ENCODE measurements at places on chromosomes 2 and 18.

GRCh38 chr18:78999939-79000338, 20.3 kb downstream of the SALL3 start:
- DNase-seq: no peak

GRCh38 chr2:30310371-30310770, 79.0 kb downstream of the LBH start:
- no peak for DNase-seq

DNA sequence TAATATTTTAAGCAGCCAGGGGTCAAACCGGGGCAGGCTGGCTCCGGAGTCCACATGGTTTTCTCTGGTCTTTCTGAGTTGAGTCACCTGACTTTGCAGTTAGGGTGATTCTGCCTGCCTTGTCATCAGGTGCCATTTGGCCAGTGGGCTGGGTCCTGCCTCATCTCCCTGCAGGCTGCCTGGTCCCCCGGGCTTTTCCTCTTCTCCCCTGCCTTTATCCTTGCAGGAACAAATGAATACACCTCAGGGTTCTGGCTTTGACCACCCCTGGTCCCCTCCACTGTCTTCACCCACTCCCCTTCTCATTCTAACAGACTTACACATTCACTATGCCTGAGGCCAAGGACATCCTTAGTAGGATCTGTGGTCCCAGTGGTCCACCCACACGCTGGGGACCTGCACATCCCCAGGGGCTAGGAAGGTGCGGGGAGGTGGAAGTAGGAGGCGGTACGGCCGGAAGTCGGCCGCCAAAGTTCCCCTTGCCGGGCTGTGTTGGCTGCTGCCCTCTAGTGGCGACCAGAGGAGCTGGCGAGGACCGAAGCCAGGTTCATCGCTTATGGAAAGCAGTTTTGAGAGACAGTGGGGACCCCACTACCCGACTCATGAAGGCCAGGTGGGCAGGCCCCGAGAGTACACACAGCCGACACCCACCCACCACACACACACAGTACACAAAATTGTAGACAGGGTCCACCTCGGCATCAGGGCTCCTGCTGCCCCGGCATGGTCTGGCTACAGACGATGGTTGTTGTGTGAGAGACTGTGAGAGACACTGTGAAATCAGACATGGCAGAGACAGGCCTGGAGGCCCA, 6.3 kb upstream of the TEX261 start:
- DNase-seq: peak; percentile 51

GRCh38 chr2:41867553-41867952, 180.3 kb upstream of the PKDCC start:
- DNase-seq: no peak

DNA sequence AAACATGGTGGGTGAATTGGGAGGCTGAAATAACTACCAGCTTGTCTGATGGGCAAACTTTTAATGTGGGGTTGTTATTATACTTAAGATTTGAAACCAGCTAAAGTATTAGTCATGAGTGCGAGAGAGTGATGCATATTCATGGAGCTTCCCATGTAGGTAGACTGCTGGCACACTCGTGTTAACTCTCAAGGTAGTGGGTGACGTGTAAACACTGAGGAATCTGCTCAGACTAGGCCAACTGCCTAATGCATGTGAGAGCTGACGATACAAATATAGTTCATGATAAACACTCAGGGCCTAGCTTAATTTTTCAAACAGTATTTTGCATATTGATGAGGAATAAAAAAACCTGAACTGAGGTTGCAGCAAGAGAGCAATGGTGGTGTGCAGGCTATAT, 1165.7 kb upstream of the PIK3C3 start:
- no peak for DNase-seq

DNA sequence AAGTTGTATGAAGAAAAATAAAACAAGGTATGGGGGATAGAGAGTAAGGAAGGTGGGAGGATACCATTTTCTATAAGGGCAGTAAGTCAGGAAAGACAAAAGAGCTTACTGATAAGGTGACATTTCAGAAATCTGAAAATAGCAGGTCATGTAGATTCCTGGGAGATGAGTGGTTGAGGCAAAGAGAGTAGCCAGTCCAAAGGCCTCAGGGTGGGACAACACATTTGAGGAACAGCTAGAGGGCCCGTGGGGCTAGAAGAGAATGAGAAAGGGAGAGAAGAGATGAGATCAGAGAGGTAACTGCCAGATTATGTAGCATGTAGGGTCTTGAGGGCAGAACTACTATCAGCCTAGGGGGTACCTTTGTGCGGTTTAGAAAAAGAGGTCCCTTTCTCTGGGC, 2.9 kb downstream of the CLHC1 start:
- DNase-seq: no peak

- no peak for DNase-seq
Observed at GRCh38 chr2:165500001-165500400, 30.5 kb downstream of the CSRNP3 start.

- DNase-seq: peak; percentile 18
Observed at GRCh38 chr2:138516030-138516704, 14.6 kb downstream of the SPOPL start.

- DNase-seq: no peak
Observed at GRCh38 chr2:217616936-217617335, 385.9 kb downstream of the TNS1 start.

- peak; percentile 54 for DNase-seq
Observed at GRCh38 chr2:157486596-157487270, 42.8 kb upstream of the CYTIP start.

DNA sequence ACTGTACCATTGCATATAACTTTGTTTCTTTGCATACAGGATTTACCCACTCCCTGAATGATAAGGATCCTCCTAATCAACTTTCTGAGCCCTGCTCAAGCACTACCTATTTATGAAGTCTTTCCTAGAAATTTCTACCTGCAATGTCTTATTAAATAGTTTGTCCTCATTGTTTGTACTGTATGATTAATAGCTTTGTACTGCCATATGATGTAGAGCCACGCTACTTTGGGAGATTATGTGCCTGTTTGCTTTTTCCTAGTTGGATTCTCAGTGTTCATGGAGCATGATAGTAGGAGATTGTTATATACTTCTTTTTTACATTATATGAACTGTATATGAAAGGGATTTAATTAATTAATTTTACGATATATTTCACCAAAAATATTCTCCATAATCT, 327.1 kb upstream of the GALNT5 start:
- DNase-seq: no peak

- DNase-seq: peak; percentile 59
Observed at GRCh38 chr2:72893594-72894319, 6.5 kb downstream of the SPR start.

- DNase-seq: no peak
Observed at GRCh38 chr2:201261471-201261870, 1.1 kb downstream of the CASP8 start.

DNA sequence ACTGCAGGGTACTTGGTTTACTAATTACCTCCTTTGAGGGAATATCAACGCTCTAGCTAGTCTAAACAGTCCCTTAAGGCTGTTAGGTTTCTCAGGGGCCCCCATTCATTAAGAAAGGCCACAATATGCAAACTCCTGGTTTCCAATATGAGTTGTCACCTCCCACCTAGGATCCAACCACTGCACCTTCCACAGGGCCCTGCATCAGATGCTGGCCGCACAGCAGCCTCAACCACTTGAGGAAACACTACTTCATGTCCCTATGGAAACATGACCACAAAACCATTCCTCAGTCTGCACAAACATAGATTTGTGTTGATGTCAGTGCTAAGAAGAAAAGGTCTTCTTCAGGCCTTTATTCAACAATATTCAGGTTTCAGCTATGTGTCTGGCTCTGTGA, 40.9 kb downstream of the STAT4 start:
- no peak for DNase-seq

DNA sequence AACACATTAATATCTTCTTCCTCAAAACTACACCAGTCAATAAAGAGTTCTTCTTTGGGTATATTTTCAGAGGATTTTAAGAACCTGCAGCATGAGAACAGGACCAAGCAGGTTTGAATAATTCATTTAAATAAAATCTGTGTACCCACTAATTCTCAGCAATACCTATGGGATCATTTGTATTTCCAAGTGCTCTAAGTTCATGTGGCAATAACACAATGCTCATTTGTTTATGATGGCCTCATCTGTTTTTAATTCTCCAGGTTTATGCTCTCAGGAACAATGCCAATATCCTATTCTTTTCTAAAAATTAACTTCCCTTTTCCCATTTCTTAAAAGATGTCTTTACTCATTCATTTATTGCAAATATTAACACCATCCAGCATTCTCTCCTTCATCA, 264.7 kb downstream of the METTL4 start:
- no peak for DNase-seq

- no peak for DNase-seq
Observed at GRCh38 chr18:23182606-23183005, 47.3 kb downstream of the CABLES1 start.

- peak; percentile 21 for DNase-seq
Observed at GRCh38 chr2:14234911-14235310, 397.6 kb upstream of the LRATD1 start.

DNA sequence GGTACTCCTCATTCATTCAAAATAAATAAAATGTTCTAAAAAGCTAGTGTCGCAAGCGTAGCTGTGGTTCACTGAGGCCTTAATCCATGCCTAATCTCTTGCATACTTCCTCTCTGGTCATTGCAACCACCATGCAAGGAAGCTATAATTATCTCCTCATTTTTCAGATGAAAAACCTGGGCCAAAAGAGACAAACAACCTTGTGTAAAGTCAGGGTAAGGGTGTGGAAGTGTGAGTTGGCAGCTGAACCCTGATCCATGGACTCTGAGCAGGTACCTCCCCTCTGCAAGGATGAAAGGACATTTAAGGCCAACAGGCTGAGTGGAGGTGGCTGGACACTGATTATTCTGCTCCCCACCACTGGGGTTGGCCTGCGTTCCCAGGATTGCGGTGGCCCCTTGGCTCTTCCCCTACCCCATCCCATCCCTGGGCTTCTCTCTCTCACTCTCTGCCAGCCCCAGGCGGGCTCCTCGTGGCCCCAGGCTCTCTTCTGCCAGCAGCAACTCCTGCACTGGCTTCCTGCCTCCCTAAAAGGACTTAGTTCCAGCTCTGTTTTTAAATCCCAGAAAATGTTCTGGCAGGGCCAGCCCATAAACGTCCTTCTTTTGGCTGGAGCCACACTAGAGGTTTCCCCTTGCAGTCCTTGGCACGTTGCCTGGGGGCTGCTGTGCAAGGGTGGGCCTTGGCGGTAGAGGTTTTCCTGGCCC, 72.0 kb upstream of the AFF3 start:
- DNase-seq: no peak

DNA sequence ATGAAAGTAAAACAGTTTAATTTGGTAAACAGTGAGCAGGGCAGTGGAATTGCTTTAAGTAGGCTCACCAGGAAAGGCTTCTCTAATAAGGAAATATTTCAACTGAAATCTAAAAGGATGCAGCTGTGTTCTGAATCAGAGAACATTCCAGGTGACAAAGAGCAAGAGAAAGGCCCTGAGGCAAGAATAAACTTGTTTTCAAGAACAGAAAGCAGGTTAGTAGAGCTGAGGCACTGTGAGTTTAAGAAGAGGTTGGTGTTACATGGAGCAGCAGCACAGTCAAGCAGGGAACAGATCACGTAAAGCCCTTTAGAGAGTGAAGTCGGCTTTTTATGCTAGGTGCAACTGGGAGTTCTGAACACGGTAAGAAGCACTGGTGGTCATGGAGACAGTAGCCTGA, 57.0 kb upstream of the SCN1A start:
- no peak for DNase-seq

- DNase-seq: peak; percentile 59
Observed at GRCh38 chr2:222033541-222033940, 265.3 kb downstream of the PAX3 start.

DNA sequence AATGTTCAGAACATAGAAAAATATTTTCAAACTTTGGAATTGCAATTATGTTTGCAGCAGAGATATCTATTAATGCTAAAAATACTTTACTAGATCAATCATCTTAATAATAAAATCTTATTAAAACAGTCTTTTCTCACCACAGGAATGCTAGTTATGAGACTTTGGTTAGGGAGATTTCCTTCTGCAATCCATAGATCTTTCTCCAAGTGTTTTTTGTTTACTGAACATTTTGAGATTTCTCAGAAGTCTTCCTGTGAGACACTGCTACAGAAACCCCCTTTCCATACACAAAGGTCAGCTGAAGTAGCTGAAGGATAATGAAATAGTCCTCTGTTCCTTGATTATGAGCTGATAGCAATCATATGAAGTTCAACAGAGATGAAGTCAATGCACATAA, 59.4 kb upstream of the RAPH1 start:
- DNase-seq: peak; percentile 55

- DNase-seq: peak; percentile 94
Observed at GRCh38 chr2:201151127-201151981, 31.6 kb upstream of the CASP10 start.

- no peak for DNase-seq
Observed at GRCh38 chr2:8300905-8301304, 381.0 kb upstream of the ID2 start.

GRCh38 chr2:189506514-189506976, 65.3 kb downstream of the WDR75 start:
- DNase-seq: no peak

- no peak for DNase-seq
Observed at GRCh38 chr2:7905756-7906155, 776.1 kb upstream of the ID2 start.

DNA sequence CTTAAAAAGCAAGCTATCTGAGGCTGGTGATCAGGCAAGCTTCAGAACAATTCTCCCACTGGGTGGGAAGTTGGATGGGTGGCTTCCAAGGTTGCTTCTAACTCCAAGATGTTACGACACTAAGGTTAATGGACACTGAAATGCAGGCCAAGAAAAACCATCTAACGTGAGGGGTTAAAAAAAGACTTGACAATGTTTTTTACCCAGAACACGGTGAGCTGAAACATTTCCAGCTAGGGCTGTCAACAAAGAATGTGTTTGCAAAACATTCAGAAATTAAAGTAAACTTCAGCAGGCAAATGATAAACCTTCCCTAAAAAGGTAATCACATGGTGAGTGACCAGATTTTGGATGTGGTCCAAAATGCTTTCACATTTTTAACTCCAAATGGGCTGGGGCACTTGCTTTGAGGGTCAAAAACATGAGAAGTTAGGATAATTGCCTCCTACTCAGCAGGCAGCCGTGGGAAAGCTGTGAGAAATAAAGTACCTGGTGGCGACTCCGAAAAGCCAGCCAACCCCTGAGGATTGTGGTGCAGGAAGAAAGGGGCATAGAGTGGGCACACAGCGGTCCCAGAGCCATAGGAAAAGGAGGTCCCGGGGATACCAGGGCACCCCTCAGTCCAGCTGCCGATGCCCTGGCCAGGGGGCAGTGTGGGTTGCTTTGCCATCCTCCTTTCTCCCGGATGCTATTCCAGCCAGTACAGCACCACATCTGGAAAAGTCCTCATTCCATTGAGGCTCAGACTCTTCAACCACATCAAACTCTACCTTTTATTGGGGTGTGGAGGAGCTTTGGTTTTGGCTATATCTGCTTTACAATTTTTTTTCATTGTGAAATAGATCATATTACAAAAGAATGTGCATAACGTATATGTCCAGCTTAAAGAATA, 90.0 kb upstream of the ATL2 start:
- DNase-seq: no peak

DNA sequence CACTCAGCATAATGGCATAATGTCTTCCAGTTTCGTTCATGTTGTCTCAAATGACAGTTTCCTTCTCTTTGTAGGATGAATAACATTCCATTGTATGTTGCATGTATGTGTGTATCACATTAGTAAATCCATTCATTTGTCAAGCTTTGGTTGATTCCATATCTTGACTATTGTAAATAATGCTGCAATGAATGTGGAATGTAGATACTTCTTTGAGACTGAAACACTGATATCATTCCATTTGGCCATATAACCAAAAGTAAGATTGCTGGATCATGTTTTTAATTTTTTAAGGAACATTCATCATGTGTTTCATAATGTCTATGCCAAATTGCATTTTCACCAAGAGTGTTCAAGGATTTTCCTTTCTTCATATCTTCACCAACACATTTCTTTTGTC, 1711.4 kb upstream of the PIK3C3 start:
- no peak for DNase-seq

- no peak for DNase-seq
Observed at GRCh38 chr2:80193566-80193965, 111.0 kb downstream of the LRRTM1 start.
